Activated naive CD8-positive, alpha-beta T cell treated with anti-CD3 and anti-CD28 coated beads, Interleukin-2, amount 50 U/mL, for 24 hours (primary cell): ENCODE measurements at places on chromosomes 1 and 21.

DNA sequence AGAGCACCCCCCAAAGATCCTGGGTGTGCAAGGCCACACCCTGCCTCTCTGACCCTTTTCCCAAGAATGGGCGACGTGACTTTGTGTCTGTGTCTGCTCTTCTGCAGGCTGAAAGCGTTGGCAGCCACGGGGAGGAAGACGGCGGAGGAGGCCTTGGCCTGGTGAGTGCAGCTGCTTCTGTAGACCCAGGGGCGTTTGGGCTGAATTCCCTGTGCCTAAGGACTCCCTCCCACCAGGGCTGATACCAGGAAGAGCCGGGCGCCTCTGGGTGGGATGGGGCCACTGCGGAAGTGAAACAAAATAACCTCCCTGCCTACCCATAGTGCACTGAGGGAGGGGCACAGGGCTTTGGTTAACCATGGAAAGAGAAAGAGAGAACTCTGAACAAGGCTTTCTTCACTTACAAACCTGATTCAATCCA, 2.5 kb downstream of the UBASH3A start:
- peak; percentile 72 for DNase-seq

DNA sequence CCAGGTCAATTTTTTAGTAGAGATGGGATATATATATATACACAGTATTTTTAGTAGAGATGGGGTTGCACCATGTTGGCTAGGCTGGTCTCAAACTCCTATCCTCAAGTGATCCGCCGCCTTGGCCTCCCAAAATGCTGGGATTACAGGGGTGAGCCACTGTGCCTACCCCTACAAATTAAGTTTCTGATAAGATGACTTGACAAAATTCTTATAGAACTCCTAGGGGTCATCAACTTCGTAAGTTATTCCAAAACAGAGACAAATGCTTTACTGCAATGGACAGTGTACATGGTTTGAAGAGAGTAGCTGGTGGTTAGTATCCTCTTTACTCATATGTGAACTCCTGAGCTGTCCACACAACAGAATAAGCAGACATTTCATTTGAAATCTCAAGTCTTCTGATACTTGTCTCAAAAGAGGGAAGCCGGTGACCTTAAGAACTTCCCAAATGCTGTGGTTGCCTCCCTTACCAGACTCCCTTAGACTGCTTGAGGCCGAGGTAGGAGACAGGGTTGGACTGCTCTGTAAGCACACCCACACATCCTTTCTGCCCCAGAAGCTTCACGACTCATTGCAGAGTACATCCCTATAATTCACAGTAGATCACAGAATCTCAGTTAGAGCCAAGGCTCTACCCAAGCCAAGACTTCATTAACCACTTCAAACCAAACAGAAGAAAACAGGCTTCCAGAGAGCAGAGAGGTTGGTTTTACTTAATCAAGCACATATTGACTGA, 244.1 kb upstream of the IRF2BP2 start:
- no peak for DNase-seq

GRCh38 chr1:61285371-61285885, 203.1 kb downstream of the NFIA start:
- no peak for DNase-seq

- DNase-seq = no peak
These were observed 62.0 kb upstream of the USP25 start for GRCh38 chr21:15667819-15668218.

DNA sequence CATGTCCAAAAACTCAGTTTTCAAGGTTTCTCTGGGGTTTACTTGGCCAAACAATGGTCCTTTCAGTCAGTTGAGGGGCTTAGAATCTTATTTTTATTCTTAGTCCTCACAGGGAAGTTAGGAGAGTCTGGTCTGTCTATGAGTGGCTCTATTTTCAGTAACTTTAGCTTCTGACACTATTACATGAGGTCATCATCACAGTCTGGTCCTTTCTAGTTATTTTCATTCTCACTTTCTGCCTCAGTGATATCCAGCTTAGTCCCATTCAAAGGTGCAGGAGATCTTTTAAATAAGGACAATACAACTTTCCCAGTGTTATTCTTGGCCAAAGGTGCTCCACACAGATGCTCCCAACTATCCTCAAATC, 30.0 kb upstream of the FGGY start:
- no peak for DNase-seq

GRCh38 chr1:239678181-239678580, 291.8 kb downstream of the CHRM3 start:
- DNase-seq = no peak

- DNase-seq = no peak
These were observed 432.8 kb downstream of the KIF26B start for GRCh38 chr1:245587435-245588115.

- DNase-seq = no peak
These were observed 27.1 kb upstream of the CD34 start for GRCh38 chr1:207938016-207938415.

DNA sequence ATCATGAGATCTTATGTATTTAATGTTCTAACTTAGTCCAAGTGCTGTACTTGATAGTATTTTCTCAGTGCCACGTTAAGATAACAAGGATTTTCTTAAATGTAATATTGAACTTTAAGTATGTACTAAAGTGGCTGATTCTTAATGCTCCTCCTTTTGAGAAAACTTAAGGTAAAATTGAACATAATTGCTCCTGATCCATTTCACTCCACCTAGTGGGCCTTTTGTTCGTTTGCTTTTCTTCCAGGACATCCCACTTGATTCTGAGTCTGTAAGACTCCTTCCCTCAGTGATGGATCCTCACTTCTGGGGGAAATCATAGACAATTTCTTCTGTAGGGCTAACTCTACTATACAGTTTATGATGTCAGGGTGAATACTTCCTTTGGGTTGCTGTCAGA, 173.1 kb downstream of the LMO4 start:
- no peak for DNase-seq

DNA sequence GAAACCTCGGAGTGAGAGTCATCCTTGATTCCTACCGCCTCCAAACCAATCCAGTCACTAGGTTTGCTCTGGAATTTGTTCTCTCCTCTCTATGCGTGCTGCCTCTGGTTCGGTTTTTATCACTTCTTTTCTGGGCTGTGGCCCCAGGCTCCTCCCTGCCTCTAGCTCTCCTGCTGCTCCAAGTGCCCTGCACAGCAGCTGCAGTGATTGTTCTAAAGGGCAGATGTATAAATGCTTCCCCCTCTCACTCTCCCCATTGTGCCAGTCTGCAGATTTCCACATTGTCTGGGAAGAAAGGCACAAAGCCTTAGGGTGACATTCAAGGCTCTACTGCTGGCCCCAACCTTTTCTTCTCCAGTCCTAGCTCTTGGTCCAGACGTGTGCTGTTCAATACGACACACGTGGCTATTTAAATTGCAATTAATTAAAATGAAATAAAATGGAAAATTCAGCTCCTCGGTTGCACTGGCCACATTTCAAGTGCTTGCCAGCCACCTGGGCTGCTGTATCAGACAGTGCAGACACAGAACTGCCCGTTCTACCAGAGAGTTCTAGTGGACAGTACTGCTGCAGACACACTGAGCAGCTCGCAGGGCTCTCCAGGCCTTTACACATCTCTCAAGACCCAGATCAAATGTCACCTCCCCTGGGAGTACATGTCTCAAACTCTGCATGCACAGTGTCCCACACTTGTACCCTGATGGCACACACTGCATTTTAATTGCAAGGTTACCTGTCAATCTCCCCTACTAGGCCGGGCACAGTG, 12.4 kb downstream of the TRIM62 start:
- no peak for DNase-seq

- DNase-seq = peak; percentile 8
These were observed 26.3 kb upstream of the EPB41 start for GRCh38 chr1:28887835-28888682.

GRCh38 chr1:213988507-213989001, 781 bp downstream of the PROX1 start:
- DNase-seq = no peak

GRCh38 chr1:43454270-43455011, 710 bp upstream of the HYI start:
- peak; percentile 55 for DNase-seq

- DNase-seq = no peak
These were observed 99.6 kb downstream of the EIF4G3 start for GRCh38 chr1:21077085-21077484.

DNA sequence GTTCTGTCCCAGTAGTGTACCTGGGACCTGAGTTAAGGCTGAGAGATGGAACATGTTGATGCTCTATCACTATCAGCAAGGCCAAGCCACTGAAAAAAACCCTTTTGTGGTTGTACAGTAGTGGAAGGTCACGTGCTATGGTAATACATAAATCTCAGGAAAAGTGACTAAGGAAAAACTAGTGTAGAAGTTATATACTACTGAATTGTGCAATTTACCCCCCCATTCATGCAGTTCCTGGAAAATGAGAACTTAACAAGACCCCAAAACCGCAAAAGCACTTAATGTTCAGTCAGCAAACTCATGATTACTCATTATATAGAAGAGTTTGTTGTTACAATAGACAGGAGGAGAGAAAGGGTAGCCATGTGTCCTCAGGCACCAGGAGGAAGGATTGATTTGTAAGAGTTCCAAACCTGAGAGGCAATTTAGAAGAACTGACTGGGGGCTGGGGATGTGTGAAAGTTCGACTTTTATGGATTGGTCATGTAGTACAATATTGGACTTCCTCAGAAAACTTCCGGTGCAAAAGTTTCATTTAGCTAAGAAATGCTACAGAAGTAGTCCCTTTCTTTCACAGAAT, 91.6 kb downstream of the RGL1 start:
- no peak for DNase-seq

GRCh38 chr1:157982136-157982535, 11.3 kb upstream of the KIRREL1 start:
- no peak for DNase-seq

GRCh38 chr1:202615501-202616354, 94.5 kb downstream of the SYT2 start:
- peak; percentile 19 for DNase-seq

DNA sequence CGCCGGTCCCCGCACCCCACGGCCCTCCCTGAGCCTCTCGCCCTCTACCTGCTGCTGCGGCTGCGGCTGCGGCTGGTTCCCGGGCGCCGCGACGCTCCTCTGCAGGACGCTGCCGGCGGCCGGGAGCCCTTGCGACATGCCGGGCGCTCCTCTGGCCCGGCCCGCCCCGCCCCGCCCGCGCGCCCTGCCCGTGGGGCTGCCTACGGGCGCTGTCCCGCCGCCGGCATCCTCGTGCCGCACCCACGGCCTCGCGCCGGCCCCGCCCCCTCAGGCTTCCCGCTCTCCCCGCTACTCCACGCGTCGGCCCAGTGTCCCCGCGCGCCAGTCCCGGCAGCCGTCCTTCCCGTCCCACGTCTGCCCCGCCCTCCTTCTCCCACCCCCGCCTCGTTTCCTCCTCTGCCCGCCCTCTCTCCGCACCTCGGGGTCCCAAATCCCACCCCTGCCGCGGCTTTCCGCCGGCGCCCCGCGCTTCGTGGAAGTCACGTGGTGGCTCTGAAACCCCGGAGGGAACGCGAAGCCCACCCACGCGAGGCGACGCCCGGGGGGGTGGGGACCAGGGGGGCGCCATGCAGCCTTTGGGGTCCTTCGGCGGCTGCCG, at the start of gene BATF3:
BATF3 (minus strand) TSS at position 216 of the 598 bp plus-strand sequence; CDS start at position 138, 78 bp downstream.
- DNase-seq = no peak

GRCh38 chr1:171460018-171460620, 25.2 kb upstream of the PRRC2C start:
- no peak for DNase-seq

DNA sequence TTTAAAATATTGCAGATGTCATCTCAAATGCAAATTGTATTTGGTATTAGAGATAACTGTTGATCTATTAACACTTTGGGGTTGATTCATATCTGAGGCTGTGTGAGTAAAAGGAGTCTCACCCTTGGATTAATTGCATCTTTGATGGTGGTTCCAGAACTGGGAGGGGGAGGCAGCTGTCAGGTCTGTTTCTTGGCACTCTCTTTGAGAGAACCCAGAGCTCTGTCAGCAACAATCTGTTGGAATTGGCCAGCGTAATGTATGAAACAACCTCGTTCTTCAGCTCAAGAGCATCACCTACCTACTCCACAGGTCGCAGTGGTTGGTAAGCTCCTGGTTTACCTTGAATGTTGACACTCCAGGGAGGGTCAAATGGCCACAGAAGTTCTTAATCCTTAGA, 424.1 kb downstream of the CAMTA1 start:
- no peak for DNase-seq

GRCh38 chr1:230753586-230754251, 6.5 kb downstream of the CAPN9 start:
- peak; percentile 34 for DNase-seq

DNA sequence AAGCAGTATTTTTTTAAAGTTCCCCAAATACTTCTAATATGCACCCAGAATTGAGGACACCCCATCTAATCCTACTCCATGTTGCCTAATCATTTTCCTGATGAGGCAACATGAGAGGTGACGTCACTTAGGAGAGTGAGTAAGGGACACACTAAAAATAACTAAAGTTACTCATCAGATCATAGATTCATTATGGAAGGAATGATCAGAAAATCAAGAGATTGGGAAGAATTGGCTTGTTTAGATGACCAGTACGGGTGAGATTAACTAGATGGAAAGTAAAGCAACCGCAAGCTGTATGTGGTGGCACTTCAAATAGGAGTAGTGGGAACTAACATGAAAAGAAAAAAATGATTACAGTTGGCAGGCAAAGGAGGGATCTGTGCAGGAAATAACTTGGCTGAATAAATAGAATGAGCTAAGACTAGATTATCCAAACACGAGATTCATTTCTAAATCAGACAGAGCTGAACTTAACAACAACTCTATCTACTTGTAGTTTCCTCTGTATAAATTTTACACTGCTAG, 61.4 kb upstream of the CXADR start:
- no peak for DNase-seq
